ENCODE measurements at places on chromosomes 1 and 21. TPM values are rescaled to one million over a fixed set of nuclear protein-coding genes. Genes with fewer than 3 reads are reported as not detected.

GRCh38 chr1:201269900-201270410 lies 13.4 kb upstream of the PKP1 start:
- no peak for DNase-seq

DNA sequence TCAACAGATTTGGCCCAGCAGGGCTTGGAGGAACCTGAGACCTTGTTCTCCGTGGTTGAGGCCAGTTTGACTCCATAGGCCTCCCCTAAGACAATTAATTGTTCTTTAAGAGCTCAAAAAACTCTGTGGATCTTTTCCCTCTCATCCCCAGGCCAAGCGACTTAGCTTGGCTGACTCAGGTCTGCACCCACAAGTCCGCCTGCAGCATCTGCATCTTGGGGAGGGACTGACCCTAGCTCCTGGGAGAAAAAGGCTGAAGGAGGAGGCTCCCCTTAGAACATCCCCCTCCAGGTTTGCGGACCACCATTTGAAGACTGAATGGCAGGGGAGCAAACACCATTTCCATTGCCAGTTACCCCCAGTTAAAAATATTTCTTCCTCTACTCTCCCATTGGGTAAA lies 1.5 kb upstream of the HES2 start:
- no peak for DNase-seq

DNA sequence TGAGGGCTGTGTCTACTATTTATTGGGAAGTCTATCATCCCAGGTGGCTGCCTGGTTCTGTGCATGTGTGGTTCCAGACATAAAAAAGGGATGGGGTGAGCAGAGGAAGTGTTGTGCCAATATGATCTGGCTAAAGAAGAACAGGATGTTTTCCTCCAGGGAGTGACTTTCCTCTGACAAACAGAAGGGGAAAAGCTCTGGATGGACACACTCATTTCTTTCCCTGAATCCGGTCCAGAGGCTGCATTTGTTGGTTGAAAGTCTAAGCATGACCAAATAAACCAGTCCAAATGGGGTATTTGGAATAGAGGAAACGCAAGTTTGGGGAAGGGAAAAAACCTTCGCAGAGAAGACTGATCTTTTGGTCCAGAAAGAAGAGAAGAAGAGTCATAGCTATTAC lies 12.7 kb downstream of the GREM2 start:
- DNase-seq = no peak

- no peak for DNase-seq
Measured at GRCh38 chr1:85279458-85280080, 3.1 kb upstream of the BCL10 start.

DNA sequence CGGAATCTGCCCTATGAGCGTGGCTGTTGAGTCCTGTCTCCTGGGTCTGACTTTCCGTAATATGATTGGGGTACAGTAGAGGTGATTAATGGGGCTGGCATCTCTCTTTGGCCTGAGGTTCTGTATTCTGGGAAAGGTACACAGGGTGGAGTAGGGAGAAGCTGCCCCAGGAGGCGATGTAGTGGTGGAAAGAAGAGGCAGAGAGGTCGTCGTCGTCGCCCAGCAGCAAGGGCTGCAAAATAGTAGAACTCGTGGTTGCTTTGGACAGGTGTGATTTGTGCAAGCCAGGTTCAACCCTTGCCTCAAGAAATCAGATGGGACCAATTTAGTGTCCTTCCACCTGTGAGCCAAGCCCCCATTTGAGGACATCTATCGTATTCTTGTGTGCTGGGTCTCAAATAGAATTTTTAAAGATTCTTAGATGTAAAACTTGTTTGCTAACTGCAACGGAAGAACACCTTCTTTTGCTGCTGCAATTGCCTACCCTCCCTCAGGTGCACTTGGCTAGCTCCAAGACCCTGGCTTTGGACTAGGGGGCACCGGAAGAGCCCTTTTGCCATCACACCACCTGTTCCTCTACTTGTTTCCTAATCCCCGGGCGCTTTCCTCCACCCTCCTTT lies 1.3 kb upstream of the HMGN2 start:
- peak; percentile 27 for DNase-seq

DNA sequence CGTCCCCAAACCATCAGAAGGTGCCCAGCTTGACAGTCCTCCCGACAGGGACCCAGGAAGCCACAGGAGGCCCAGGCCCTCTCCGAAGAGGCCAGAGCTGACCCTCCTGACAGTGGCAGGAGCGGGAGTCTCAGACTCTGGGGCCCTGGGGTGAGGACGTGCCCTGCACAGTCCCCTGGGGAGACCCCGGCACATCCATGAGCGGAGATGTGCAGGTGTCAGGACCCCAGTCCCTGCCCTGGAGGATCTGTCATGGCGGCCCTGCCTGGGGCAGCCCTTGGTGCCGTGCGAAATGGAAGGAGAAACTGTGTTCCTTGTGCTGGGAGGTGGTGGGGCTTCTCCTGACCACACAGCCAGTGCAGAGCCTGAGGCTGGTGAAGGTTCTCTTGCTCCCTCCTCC lies 55.8 kb downstream of the OBSCN start:
- DNase-seq = no peak

- DNase-seq = peak; percentile 97
Measured at GRCh38 chr1:161013488-161014230, 7.3 kb downstream of the F11R start.

DNA sequence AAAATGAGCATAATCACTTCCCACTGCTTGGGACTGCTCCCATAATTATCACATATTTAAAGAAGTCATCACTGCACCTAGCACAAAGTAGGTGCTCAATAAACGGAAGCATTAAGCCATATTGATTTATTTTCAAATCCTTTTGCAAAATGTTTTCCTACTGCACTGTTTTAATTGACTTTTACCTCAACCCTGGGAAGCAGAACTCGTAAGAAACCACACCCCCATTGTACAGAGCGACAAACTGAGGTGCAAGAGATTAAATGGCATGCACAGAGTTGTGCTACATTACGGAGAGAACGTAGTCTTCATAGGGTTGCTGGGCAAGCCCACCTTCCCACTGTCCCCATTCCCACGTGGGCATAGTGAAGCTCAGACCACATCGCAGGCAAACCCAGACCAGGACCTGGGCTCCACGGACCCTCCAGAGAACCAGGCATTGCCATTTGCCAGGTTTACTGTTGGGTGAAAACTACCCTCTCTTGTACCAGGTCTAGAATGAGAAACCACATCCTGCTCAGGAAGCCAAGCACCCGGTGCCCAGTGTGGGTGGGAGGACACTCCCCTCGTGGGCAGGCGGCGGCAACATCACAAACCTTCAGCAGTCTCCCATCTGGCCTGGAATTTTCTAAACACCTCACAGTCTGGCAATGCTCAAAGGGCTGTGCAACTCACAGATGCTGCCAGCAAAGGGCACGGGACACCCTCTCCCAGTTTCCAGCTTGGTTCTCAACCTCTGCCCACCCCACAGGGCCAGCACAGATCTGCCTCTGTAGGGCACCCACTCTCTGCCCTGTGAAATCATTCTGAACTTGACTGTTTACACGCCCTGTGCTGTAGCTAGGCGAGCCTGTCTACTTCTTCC lies 8.2 kb downstream of the IFFO2 start:
- DNase-seq = peak; percentile 92

GRCh38 chr1:168223681-168224540 lies 1.9 kb upstream of the SFT2D2 start:
- DNase-seq = no peak

- no peak for DNase-seq
Measured at GRCh38 chr1:169563019-169563615, 23.2 kb downstream of the F5 start.

DNA sequence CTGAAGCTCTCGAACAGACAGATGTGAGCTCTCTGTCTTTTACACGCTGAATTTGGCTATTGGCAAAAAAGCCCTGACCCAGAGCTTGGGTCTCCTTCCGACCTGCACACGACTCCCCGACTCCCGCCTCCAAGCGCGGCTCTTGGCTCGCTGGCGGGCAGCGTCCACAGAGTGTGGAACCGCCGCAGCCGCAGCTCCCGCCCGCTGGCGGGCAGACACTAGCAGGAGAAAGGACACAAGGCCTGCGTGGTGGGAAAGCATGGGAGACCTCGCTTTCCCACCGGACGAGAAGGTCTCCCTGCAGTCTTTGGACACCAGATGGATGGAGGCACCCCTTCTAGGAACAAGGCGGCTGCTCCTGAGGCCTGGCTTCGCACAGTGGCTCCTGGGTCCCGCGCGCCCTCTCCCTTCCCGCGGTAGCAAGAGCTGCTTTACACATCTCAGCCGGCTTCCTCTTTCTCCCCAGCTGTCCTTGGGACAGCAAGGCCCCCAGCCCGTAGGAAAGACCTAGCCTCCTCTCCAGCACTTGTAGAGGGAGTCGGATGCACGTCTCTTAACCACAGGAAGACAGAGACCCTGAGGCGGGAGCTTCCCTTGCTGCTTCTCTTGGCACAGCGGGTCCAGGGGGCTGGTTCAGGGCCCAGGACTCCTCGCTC lies 92.1 kb downstream of the PRKAB2 start:
- DNase-seq = no peak

- DNase-seq = no peak
Measured at GRCh38 chr1:226337276-226337875, 28.4 kb upstream of the LIN9 start.

- DNase-seq = no peak
Measured at GRCh38 chr1:42924851-42925760, 33.6 kb downstream of the SLC2A1 start.

GRCh38 chr21:31530897-31531705 lies 128.4 kb upstream of the SOD1 start:
- DNase-seq = no peak

- no peak for DNase-seq
Measured at GRCh38 chr1:42926235-42926878, 32.3 kb downstream of the SLC2A1 start.

DNA sequence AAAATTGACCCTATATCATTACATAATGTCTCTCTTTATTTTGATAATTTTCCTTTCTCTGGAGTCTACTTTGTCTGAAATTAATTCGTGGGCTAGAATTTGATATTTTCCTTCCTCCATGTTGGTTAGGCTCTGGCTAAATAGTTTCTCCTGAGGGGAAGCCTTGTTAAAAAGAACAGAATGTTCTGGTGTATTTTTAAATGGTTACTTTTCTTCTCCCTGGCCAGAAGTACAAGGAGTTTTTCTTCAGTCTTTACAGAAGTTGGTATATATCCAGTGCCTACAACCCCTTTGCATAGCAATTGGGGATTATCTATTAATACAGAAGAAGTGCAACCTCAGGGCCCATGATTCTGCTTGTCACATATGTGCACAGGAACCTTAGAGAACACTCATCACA lies 185.6 kb upstream of the RAB4A start:
- no peak for DNase-seq

IL22RA1 gene
- 0.50 TPM for total RNA-seq

PLA2G2C gene
- total RNA-seq = not detected

FAM151A gene
- not detected for total RNA-seq

C1orf74 gene
- 50.1 TPM for total RNA-seq

ANKRD45 gene
- total RNA-seq = not detected

NBPF12 gene
- total RNA-seq = 11.8 TPM

LCE3D gene
- not detected for total RNA-seq

CR1L gene
- total RNA-seq = not detected

PTGER3 gene
- total RNA-seq = not detected

RPE65 gene
- total RNA-seq = under 0.01 TPM

SV2A gene
- 2.4 TPM for total RNA-seq

TFF2 gene
- not detected for total RNA-seq
